ENCODE measurements at places on chromosomes 6 and 20.
A peak's percentile ranks its signal among the peaks of the same experiment; 100 is the strongest.

- DNase-seq, result no peak
Observed at GRCh38 chr20:47361057-47361915, 4.8 kb upstream of the ZMYND8 start.

- no peak for DNase-seq
Observed at GRCh38 chr6:56604186-56604585, 38.5 kb downstream of the DST start.

DNA sequence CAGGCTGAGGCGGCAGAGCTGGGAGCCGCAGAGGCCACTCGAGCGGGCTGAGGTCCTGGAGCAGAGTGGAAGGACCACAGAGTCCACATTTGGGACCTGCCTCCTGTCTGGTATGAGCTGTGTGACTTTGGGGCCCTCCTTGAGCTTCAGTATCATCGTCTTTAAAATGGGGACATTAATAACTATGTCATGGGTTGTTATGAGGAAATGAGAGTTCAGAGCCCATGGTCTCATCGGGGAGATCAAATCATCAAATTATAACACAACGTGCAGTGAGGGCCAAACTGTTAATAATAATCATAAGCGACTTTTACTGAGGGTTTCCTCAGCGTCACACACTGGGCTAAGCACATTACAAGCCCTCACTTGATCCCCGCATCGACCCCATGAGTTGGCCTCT is 49.9 kb upstream of the CCDC167 start:
- DNase-seq, result no peak

DNA sequence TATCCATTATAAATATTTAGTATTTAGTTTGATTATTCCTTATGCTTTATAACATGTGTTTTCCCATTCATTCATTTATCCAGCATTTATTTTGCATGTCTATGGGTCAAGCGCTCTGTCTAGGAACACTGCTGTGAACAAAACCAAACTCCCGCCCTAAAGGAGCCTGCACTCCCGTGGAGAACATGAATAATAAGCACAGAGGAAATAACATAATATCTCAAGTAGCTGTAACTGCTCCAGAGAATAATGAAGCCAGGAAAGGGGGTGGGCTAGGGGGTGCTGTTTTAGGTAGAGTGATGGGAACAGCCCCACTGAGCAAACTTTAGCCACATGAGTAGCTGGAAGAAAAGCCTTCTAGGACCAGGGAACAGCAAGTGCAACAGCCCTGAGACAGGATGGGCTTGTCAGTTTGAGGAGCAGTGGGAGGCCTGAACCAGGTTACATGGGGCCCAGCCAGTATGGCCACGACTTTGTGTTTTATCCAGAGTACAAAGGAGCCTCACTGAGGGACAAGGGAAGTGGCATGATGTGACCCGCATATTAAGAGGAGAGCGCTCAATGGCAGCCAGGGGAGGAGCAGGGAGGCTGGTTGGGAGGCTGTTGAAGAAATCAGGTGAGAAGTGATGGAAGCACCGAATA is 24.4 kb upstream of the PRND start:
- DNase-seq, result no peak

DNA sequence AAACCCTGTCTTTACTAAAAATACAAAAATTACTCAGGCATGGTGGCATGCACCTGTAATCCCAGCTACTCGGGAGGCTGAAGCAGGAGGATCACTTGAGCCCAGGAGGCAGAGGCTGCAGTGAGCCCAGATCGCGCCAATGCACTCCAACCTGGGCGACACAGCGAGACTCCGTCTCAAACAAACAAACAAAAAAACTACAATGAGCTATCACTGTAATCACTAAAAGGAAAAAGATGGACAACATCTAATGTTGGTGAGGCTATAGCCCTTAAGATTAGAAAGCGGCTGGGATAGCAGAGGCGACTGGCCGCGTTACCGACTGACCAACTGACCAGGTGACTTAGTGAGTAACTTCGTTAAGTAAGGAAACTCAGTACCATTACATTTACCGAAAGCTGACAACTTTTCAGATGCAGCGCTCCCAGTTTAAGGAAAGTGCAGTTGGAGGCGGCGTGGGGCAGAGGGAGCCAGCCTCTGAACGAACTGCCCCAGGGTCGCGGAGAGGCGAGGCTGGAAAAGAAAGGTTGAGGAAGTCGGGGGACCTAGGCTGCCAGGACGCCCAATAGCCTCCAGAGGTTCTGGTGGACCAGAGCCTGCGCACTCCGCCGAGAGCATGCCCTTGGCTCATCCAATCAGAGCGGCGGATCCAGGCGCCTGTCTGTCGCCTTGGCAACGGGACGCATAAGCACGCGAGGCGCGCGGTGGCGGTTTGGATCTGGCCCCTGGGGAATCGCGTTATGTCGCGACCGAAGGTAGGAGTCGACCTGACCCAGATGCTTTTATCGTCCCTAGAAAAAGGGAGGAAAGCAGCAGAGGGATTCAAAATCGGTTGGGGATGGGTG is 8.9 kb downstream of the TTLL9 start:
- peak; percentile 77 for DNase-seq

- DNase-seq, result no peak
Observed at GRCh38 chr6:27532820-27533538, 60.1 kb upstream of the ZNF184 start.

GRCh38 chr6:73579851-73580246 is 59.0 kb upstream of the EEF1A1 start:
- peak; percentile 73 for DNase-seq

- DNase-seq, result no peak
Observed at GRCh38 chr20:59082981-59083380, 40.4 kb upstream of the PRELID3B start.

GRCh38 chr6:108793516-108794251 is 54.5 kb upstream of the ARMC2 start:
- no peak for DNase-seq
